ENCODE measurements at places on chromosomes 4 and X.

DNA sequence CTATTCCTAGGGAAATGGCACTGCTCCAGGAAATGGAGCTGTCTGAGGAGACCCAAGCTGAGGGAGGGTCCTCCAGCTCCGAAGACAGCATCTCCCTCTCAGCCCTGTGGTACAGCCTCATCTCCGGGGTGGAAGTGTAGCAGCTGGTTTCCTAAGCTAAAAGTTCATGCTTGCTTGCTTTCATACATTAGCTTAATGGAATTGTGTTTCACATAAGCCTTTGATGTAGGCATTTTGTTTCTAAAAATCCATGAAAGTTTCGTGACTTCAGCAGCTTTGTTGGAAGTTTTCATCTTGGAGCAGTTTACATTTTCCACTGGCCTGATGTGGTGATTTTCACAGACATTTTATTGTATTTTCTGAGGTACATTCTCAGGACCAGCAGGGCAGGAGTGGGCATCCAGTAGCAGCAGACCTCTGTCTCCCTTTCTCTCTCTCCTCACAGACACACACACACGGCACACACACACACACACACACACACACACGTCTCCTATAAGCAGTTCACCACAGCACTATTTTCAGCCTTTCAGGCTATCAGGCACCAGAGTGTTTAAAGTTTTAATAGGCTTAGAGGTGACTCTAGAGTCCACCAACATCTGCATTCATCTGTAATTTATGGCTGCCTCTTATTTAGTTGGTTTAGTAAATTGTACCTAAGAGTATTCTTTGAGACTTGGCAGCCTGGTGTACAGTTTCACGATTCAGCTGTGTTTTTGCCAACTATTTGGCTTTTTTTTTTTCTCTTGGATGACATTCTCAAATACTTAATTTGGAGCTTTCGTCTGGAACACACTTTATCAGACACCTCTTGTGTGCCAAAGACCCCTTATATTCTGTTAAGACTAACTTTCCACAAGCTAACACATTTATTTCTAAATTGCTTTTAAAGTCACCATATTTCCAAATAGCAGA lies 225.8 kb upstream of the SFRP2 start:
- no peak for DNase-seq

GRCh38 chr4:145001635-145002034 lies 96.4 kb downstream of the ANAPC10 start:
- DNase-seq, result no peak

- DNase-seq, result no peak
These were observed 5.1 kb downstream of the UBE2A start for GRCh38 chrX:119579414-119579813.

- DNase-seq, result no peak
These were observed 12.4 kb downstream of the EPGN start for GRCh38 chr4:74320559-74321118.

DNA sequence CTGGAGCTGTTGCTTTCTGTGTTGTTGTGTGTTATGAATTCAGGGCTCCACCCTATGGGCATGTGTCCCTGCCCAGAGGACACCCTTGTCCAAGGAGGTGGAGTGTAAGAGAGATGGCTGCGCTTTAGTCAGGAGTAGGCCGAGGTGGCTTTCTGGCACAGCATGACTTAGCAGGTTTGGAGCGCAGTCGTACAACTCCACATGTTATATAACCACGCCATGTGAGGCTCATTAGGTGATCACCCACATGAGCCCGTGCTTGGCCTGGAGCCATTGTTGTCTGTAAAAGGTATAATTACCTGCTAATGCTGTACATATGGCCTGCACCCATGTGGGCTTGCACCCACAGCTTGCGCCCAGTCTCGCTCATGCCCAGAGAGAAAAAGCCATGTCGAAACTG lies 15.8 kb upstream of the ANAPC4 start:
- no peak for DNase-seq

DNA sequence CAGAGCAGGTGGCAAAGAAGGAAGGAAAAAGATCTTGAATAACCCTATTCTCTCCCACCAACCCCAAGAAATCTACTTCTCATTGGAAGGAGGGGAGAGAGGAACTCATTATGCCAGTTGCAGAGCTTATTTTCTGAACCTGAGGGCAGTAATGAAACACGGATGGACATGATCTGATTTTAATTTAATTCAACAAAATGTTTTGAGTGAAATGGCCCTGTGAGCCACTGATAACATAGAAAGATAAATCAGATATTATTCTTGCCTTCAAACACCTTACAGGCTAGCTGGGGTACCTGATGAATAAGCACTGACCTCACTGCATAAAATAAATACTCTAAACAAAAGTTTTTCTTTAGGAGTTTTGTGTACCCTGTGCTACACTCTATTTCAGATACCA lies 30.3 kb downstream of the DAPP1 start:
- DNase-seq, result no peak

DNA sequence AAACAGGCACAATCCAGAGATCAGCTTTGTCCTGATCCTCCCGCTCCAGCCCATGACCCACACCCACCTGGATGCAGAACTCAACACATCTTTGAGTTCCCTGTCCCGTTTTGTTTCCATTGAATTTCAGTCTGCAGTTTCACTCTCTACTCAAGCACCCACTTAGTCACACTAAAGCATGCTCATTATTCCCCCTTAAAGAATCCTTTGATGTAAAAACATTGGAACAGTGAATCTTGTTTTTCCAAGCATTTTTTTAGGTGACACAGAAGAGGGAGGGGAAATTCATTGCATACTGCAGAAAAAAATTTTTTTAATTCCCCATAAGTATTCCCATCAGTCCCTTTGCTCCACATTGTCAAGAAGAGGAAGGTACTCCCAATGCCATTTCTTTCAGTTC lies 249.7 kb upstream of the TTC29 start:
- DNase-seq, result no peak

Measured in activated CD8-positive, alpha-beta memory T cell treated with anti-CD3 and anti-CD28 coated beads for 1 hour (primary cell).